NCI-H446 (cell line): ENCODE measurements at places on chromosomes 16 and 17.

DNA sequence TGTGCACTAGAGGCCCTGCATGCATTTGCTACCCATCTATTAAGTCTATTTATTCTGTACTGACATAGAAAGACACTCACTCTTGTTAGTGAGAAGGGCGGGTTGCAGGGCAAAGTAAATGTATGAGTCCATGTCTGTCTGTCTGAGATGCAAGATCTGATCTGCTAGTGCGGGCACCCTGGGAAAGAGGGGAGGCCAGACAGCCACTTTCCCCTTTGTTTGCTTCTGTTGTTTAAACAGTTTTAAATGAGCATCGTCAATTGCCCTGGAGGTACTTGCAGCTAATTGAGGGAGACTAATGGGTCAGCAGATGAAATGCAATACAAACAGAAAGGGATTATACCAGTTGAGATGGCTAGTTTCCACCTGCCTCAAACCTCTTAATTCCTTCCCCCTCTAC is 24.9 kb downstream of the SCNN1G start:
- no peak for DNase-seq

DNA sequence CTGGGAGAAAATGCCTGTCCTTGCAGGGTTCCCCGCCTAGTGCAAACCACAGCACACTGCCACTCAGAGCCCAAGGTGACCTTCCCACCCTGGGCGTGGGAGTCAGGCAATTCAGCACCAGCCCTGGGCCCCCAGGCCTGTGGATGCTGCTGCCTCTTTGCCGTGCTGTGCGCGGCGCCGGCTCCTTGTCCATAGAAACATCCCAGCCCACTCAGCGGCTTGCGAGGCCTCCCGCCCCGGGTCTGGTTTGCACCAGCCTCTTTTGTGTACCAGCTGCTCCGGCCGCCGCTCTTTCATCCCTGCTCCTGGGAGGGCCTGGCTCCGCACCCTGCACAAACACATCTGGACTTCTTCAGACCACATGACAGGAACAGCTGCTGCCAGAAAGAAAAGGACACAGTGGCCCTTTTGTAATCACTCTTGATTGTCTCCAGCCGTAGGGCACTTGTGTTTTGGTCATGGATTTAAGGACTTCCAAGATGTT is 75.4 kb upstream of the SDK2 start:
- DNase-seq: no peak

DNA sequence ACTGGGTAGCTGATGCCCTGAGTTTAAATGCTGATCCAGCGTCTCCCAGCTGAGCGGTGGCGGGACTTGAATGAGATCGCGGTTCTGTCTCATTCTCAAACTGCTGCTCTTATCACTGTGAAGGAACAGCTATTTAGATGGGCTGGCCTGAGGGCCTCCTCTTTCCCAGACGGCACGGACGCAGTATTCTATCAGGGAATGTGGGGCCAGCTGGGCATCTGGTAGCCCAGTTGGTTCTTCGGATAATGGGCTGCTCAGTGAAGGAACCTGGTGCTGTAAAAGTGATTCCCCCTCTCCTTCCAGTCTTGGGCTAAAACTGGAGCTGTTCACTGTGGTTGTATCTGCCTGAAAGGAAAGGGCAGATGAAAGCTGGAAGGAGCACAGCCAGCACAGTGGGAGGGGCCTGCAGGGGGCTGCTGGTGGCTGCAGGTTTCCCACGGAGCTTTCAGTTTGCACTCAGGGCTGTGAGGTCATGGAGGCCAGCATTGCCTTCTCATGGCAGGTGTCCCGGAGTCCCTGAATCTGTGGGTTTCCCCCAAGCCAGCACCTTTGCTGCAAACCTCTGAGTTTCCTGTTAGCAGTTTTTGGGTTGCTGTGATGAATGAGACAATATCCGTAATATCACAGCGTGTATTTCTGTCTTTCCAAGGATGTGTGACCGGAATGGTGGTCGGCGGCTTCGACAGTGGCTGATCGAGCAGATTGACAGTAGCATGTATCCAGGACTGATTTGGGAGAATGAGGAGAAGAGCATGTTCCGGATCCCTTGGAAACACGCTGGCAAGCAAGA is 3.6 kb downstream of the IRF8 start:
- no peak for DNase-seq

DNA sequence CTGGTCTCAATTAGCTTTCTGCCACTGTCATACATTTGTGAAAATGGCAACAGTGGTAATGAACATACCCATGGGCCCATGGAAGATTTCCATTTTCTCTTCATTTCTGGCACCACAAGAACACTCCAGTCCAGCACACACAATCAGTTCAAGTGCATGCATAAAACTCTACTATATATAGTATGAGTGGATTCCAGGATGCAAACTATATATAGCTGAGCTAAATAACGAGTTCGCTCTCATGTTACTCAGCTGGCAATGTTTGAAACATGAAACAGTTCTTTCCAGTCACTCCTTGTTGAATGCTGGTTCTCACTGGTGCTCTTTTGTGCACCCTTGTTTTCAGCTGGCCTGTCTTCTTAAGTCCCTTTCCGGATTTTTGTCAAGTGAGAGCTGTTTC is 75.2 kb upstream of the DHX40 start:
- no peak for DNase-seq

DNA sequence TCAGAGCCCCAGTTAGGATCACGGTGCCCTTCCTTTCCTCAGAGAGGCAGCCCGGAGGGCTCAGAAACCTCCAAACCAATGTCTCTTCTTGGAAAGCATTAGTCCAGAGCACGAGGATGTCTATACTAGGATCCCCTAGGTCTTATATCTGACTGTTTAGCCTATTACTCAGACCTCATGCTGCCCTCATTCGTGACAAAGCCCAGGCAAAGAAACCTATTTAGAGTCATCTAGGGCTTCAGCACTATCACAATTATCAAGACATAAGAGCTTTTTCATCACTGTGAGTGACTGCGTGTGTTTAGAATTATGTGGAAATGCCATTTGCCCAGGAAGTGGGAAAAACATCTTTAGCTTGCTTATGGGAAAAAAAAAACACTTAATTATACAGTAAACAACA is 159.8 kb upstream of the NOL11 start:
- no peak for DNase-seq

GRCh38 chr16:81376880-81377279 is 62.1 kb downstream of the GAN start:
- no peak for DNase-seq

- DNase-seq: no peak
These were observed 134.3 kb downstream of the TMEM132E start for GRCh38 chr17:34713687-34714086.

GRCh38 chr17:8837563-8838075 is 29.9 kb downstream of the PIK3R6 start:
- no peak for DNase-seq

DNA sequence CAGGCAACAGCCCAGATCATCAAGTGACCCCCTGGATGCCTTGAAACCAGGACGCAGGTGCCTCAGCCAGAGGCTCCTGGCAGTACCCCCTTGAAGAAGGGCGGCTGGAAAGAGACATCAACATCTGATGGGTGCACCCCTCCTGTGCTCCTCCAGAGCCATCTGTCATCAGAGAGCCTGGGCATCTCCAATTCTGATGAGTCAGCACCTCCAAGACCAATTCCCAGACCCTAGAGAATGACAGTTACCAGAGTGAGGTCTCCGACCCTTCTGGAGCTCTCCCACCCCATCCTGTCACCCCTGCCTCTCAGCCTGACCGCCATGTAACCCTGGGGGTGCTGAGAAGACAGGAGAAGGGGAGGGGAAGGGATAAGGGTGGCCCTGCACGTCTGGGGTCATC is 433.7 kb downstream of the SOX9 start:
- DNase-seq: no peak

- no peak for DNase-seq
These were observed 90.9 kb upstream of the BCAR1 start for GRCh38 chr16:75342308-75342811.

DNA sequence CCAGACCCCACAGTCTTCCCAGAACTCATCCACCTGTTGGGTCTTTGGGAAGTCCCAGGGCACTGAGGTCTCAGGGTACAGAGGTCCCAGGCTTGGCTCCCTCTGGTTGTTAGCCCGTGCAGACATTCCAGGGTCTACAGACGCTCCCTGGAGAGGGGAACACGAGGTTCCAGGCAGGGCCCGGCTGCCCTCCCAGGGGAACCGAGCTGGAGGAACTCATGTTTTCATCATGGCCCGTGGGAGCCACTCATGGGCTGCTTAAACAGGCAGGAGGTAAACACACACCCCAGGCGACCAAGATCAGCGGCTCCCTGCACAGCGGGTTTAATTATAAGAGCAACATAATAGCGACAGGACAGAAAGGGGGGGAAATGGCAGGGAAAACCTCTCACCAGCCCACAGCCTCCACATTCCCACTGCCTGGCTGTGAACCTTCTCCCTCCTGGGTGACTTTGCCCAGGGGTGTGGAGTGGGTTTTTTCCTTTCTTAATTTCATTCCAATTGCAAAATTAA is 36.5 kb downstream of the TRARG1 start:
- DNase-seq: no peak

- DNase-seq: no peak
These were observed 240.0 kb upstream of the ZFHX3 start for GRCh38 chr16:73287859-73288405.

DNA sequence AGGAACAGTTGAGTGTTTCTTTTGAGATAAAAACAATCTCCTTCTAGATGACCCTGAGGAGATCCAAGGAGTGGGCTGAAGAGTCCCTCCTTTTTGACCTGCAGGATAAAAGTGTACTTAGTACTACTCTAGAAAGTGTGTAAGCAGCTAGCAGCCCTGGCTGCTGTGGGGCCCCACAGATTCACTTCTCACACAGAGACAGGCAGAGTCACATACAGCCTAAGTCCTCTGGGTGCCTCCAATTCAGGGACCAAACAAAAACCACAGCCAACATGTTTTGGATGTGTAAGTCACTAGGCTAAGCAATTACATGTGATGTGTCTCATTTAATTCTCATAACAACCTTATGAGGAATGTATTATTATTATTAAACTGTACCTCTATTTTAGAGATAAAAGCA is 97.1 kb downstream of the TMEM100 start:
- no peak for DNase-seq

GRCh38 chr17:82056729-82057621 is 5.3 kb downstream of the GPS1 start:
- no peak for DNase-seq

- DNase-seq: no peak
These were observed 32.3 kb downstream of the RAP1GAP2 start for GRCh38 chr17:2828397-2829038.
